ENCODE measurements at places on chromosomes 12 and 14.
A peak's percentile ranks its signal among the peaks of the same experiment; 100 is the strongest.

- peak; percentile 91 for DNase-seq
Observed at GRCh38 chr12:65501093-65501621, 222.7 kb downstream of the MSRB3 start.

GRCh38 chr12:12460935-12461922 is 101.4 kb downstream of the DUSP16 start:
- DNase-seq: no peak

GRCh38 chr12:130977046-130977742 is 23.5 kb downstream of the ADGRD1 start:
- no peak for DNase-seq

DNA sequence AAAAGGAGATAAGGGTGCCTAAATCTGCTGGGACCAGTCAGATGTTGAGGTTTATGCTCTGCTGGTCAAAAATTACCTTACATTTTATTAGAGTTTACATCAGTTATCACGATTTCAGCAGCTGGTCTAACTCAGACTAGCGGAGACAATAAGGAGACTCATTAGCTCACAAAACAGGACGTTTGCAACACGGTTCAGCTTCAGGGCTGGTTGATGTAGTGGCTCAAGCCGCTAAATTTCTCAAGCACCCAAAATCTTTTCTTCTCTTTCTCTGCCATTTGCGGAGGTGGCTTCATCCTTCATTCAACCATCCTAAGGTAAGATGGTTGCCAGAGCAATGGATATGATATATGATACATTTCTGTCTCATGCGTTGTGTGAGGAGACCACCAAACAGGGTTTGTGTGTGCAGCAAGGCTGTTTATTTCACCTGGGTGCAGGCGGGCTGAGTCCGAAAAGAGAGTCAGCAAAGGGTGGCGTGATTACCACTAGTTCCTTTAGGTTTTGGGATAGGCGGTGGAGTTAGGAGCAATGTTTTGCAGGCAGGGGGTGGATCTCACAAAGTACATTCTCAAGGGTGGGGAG is 30.3 kb upstream of the CLIP1 start:
- DNase-seq: no peak

DNA sequence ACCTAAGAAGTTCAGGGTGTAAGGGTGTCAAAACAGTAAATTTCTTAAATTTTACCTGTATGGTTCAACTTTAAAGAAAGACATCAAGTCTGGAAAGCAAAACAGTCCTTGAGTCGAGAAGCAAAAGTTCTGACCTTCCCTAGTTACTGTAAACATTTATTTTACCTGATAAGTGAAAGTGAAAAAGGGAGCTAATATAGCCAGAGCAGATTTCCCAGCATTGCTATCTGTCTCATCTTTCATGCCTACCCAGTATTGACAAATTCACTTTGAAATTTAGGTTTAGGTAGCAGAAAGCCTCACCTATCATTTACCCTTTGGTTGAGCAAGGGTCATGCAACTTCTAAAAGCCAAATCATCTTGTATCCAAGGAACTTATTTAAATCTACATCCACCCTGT is 24.5 kb downstream of the SLC38A4 start:
- no peak for DNase-seq

DNA sequence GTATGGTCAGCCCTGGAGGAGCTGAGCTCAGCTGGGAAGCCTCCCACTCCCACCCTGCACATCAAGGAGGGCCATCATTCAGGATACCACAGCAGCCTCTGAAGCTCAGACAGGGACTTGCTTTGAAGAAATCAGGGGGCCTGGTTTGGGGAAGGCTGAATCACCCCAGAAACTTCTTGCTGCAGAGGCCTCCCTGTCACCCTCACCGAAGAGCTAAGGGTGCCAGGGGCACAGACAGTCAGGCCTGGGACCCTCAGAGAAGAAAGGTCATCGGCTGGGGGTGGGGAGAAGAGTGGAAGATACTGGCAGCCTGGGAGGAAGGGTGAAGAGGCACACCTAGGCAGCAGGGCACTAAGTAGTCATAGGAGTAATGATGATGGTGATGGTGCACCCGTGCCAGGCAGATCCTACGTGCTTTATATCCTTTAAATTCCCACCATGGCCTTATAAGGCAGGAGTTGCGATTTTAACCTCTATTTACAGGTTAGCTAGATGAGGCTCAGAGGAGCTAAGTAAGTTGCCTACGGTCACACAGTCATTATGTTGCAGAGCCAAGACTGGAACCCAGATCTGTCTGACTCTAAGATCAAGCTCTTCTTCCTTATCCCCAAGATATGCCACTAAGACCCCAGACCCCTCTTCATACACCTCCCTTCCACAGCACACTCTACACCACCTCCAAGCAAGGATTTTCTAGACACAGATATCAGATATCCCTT is 28.5 kb upstream of the PNMA1 start:
- no peak for DNase-seq

DNA sequence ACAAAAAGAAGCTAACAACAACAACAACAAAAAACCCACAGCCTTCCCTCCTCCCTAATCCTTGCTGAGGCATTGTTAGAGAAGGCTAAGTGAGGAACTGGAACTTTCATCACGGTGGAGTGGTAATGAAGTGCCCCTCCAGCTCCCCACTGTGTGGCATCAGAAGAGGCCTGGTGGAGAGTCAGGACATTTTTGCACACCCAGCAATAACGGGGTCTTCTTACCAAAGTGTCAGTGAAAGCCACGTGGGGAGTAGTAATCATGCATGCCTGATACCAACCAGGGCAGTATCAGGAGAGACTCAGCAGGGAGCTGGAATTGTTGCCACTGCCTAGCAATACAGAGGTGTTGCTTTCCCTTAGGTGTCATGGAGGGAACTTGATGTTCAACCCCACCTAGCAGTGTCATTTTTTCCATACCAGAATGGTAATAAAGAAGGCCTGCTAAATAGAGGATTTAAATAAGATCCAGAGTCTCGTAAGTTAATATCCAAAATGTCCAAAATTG is 299.7 kb upstream of the RGS6 start:
- DNase-seq: no peak

DNA sequence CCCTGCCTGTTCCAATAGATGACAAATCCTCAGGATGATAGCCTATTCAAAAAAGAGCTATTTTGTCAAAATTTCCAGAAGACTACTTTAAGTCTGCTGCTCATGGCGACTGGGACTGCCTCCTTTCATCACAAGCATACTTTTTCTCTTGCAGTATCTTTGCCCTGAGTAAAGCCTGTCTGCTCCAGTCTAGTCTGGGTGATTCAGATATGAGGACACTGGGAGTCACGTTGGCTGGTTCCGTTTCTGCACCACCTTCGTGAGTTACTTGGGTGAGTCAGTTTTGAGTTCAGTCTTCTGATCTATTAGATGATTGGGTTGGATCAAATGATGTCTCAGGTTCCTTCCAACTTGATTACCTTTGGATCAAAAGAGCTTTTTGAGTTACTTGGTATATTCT is 301.3 kb upstream of the STXBP6 start:
- peak; percentile 2 for DNase-seq

GRCh38 chr14:59704054-59704645 is 127.5 kb upstream of the CCDC175 start:
- no peak for DNase-seq

DNA sequence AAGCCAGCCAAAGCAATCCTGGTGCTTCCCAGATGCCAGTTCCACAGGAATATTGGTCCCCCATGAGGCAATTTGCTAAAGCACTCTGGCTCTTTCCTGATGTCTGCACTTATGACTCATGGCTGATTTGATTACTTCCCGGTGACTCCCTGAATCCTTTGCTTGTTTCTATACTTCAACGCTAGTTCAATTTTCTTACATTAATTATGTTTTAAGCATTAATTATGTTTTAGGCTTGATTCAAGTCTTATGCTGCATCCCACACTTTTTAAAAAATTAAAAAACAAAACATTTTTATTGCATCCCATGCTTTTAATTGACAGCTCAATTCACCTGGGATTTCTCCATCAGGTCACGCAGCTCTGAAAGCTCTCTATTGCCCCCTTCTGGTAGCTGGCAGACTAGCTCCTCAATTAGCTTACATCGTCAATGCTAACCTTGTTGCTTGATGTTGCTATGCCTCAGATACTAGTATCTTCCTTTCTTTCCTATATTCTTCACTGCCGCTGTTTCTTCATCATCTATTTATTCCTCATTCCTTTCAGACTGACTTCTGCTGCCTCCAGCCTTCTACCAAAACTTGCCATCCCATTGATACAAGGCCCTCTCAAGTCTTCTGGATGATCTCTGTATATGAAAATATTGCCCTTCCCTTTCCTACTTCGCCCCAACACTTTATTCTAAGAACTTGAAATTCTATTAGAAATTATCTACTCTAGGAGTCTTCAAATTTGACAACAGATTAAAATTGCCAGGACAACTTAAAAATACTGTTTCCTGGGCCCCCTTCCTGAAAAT is 32.0 kb downstream of the TSHR start:
- DNase-seq: peak; percentile 82

DNA sequence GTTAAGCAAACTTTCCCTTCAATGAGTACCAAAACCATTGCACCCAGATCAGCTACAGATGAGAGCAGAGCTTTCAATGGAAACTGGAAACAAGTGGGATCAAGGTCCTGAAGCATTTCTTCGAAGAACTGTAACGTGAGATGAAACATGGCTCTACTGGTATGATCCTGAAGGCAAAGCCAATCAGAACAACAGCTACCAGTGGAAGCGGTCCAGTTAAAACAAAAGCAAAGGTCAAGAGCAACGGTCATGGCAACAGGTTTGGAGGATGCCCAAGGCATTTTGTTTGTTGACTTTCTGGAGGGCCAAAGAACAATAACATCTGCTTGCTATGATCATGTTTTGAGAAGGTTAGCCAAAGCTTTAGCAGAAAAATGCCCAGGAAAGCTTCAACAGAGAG is 137.9 kb upstream of the CPSF6 start:
- DNase-seq: peak; percentile 49

DNA sequence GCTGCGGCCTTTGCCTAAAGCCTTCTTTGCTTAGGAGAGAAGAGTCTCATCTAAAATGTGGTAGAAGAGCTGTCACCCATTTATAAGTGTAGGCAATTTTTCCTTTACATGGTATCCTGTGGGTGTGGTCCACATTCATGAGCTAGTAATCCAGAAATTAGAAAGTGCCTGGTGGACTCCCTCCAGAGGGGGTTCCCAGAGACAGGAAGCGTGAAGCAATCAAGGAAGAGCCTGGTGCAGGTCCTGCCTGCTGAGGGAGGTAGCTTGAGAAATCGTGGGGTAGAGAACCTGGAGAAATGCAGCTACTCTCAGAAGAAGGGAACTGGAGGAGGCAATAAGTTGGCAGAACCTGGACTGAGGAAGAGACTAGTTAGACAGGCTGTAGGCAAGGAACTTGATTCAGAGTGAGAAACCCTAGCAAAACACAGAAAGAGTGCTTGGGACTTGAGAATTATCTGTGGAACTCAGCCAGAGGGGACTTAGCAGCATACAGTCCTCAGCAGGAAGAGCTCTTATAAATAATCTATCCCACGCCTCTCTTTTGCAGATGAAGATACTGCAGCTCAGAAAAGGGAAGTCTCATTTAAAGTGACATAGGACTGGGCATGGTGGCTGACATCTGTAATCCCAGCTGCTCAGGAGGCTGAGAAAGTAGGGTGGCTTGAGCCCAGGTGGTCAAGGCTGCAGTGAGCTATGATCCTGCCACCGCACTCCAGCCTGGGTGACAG is 182.4 kb upstream of the CCND2 start:
- no peak for DNase-seq

DNA sequence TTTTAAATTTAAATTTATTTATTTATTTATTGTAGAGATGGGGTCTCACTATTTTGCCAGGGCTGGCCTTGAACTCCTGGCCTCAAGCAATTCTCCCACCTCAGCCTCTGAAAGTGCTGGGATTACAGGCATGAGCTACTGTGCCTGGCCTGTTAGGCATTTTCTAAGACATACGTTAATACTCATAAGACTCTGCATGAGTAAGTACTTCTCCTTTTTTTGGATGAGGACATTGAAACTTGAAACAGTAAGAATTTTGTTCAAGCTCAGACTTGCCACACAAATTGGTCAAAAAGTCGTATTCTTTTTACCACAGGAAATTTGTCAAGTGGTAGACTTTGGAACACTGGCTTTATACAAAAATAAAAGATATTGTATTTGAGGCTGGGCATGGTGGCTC is 187.4 kb upstream of the RASSF8 start:
- peak; percentile 45 for DNase-seq

All from fibroblast of the aortic adventitia (primary cell).